ENCODE measurements at places on chromosomes 1 and 21.

DNA sequence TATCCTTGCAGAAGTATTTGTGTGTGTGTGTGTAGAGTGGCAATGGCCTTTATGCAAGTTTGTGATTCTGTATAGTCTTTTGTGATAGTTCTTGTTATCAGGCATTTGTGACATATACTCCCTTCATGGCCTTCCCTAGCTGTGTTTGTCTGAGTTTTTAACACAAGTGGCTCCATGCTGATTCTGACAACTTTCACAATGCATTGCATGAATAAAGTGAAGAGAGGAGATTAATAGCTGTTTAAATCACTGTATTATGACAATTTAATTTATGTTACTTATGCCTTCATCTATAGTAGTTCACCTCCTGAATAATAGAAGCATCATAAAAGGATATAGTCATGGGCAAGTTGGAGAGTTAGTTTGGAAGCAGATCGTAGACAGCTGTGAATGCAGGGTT is 17.2 kb upstream of the MCOLN3 start:
- DNase-seq: no peak

GRCh38 chr1:86151427-86151826 is 5.1 kb downstream of the COL24A1 start:
- no peak for DNase-seq

DNA sequence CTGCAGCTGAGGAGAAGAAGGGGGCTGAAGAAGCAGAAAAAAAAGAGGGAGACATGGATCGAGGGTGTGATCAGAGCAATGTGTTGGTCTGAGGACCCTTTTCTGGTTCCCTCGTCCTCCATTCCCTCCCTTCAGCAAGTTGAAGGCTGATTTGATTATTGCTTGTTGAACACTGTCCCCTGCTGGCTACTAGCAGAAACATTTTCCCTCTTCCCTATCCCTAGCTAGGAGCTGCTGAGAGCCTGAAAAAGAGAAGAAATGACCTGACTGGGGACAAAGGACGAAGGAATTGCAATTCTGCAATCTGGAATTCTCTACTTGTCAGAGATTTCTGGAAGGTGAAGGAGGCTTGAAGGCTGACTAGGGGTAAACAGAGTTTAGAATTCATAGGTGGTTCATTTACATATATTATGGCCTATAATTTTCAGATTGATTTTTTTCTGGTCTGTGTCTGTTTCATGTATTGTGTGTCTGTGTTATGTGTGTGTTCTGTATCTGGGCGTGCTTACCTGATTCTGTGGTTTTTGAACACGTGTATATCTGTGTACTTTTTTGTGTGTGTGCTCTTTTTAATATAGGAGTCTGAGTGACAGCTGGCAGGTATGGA is 9.8 kb downstream of the NHLH1 start:
- no peak for DNase-seq

DNA sequence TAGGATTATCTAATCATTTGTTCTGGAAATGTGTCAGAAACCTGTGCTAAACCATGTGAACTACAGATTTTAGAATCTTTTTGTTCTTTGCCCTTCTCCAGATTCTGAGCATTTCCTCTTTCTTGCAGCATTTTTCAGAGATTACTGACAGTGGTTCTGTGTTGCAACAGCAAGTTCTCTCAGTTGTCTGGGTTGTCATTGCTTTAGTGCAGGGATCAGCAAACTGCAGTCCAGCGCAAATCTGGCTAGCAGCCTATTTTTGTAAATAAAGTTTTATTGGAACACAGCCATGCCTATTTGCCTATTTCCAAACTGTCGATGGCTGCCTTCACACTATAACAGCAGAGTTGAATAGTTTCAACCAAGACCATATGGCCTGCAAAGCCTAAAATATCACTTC is 66.3 kb upstream of the LRRC8D start:
- DNase-seq: no peak

DNA sequence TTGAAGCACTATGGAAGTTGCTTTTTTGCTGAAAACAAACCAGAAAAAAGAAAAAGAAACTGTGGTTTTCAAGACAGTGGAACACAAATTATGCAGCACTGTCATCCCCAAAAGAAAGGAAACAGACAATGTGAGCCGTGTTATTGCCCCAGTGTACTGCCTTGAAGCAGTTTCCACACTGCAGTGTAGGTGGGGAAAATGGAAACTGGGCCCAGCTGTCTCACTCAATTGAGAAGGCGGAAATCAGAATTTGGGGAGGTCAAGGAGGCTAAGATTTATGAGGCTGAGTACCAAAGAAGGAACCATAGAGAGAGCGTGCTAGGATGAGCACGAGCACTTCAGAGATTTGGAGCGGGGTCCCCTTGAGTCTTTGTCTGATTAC is 55.5 kb downstream of the MPZL1 start:
- DNase-seq: no peak

- no peak for DNase-seq
Observed at GRCh38 chr1:175206687-175207086, 14.1 kb upstream of the KIAA0040 start.

DNA sequence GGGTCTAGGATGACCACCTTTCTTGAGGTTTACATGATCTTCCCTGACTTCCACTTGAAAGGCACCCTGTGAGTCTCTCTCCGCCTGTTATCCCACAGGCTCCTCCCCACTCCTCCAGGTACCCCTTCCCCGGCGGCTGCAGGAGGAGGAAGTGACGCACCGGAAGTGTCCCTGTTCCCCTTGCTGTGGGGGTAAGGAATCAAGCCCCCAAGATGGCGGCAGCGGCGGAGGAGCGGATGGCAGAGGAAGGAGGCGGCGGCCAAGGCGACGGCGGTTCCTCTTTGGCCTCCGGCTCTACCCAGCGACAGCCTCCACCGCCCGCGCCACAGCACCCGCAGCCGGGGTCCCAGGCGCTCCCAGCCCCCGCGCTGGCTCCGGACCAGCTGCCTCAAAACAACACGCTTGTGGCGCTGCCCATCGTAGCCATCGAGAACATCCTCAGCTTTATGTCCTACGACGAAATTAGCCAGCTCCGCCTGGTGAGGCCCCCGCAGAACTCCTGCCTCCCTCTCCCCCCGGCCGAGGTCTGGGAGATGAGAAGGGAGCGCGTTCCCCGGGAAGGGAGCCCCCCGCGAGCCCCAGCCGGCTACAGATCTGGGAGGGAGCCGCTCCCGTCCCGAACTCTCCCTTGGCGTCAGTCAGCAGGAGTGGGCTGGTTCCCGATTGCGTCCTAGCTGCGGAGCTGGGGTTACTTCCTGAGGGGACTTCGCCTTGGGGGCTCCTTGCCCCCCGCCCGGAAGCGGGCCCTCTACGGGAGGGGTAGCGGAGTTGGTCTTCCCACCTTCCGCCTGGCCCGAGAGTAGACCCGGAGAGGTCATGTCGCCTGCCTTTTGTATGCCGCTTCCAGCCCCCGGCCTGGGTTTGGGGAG is at the start of gene FBXO28:
Gene FBXO28, plus strand, starts transcription at position 194 of the 869 bp plus-strand sequence. Its CDS starts 19 bp downstream, at position 213.
- DNase-seq: peak; percentile 98

- DNase-seq: no peak
Observed at GRCh38 chr1:27133158-27133557, 21.8 kb downstream of the SLC9A1 start.

DNA sequence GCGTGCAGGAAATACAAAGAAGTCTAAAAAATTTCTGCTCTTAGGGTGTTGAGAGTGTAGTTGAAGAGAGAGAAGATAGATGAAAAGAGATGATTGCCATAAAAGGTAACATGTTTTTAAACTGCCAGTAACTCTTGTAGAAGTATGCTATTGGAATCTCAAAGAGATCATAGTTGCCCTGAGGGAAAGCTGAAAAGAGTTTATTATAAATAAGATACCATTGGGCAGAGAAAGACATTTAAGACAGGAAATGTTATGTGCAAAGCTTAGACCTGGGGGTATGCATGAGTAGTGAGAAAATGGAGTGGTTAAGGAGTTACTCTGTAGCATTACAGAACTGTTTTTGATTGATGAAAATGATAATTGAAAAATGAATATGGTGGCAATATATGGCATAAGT is 17.6 kb downstream of the GABPA start:
- DNase-seq: no peak

GRCh38 chr1:232904131-232904530 is 46.3 kb upstream of the NTPCR start:
- DNase-seq: no peak

GRCh38 chr1:235015291-235015985 is 113.2 kb downstream of the TOMM20 start:
- DNase-seq: no peak

DNA sequence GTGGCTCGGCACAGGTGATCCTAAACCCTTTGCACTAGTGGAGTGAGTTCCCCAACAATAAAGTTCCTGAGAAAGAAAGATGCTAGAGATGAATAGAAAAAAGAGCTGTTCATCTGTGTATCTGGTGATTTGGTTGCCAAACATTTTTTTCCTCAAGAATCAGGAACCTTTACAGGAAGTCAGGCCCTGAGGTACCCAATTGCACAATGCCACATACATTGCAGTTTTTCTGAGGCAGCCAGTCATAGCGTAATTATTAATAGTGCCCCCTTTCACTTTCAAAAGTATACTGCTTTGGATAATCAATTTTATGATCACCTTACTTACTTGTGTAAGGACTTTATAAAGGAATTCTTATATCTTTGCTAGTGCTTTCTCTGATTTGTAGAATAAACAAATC is 346.3 kb upstream of the POU3F1 start:
- no peak for DNase-seq

Data from RWPE1 (cell line).